H1 (cell line): ENCODE measurements at places on chromosomes 5 and 9.

GRCh38 chr5:124658867-124659557 is 87.4 kb downstream of the ZNF608 start:
- no peak for DNase-seq

- no peak for DNase-seq
Measured at GRCh38 chr9:134575103-134575900, 66.3 kb upstream of the COL5A1 start.

GRCh38 chr5:136200761-136201160 is 7.8 kb upstream of the SMIM32 start:
- DNase-seq: no peak

GRCh38 chr5:173326501-173326960 is 1.7 kb downstream of the STC2 start:
- no peak for DNase-seq
